ENCODE measurements at places on chromosomes 1 and 21. TPM values are rescaled to one million over a fixed set of nuclear protein-coding genes. Genes with fewer than 3 reads are reported as not detected.
A peak's percentile ranks its signal among the peaks of the same experiment; 100 is the strongest.

ELAPOR1 gene
- total RNA-seq, result 132 TPM

C1orf94 gene
- not detected for total RNA-seq

- no peak for DNase-seq
Observed at GRCh38 chr1:19505693-19506457, 20.5 kb upstream of the CAPZB start.

LRRC71 gene
- total RNA-seq, result not detected

DNA sequence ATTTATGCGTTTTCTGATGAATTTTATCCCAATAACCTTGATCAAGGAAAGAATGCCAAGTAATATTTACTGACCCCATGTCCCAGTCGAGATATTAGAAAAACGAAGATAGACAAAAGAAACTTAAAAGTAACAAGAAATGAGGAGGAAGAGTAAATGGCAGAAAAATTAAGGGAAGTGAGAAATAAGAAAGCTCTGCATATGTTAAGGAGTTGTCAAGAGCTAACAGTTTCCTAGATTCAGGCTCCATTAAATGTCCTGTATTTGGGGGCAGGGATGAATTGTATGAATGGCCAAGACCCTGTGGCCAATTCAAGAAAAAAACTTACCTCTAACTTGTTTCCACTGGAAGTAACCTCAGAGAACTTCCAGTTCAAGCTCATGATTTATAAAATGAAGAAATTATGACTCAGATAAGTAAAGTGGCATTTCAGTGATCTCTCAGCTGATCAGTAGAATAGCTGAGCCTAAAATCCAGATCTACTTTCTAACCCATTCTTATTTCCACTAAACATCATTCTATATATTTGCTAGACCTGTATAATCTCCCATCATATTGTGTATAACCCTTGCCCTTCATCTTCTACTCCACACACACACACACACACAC is 73.2 kb downstream of the ZC3H11B start:
- DNase-seq, result no peak

DNA sequence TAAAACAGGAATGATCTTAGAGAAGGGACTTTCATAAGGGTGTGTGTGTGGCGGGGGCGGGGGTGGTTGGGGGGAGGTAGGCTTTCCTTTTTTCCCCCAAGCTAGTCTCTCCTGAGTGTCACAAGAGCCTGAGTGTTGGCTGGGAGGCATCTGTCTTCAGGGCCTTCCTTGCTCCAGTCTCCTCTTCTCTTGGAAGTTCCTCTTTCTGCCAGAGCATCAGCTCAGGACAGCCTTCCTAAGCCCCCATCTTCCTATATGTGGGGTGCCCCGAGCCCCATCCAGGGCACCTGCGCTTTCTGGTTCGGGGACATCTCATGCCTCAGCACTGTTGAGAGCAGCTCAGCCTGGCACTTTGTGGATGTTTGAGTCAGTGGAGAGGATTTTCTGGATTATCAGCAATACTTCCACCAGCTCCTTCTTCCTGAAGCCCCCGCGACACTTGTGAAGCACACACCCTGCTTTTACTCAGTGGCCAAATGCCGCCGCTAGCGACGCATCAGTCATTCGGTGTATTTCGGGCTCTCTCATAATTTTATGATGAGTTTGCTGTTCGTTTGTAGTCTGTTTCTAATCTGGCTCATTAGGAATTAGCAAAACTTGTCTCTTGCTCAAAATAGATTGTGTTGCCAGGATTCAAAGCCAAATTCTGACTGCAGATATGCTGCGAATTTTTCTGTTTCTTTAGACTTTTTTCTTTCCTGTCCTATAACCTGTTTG is 61.7 kb downstream of the GALNT2 start:
- no peak for DNase-seq

GRCh38 chr1:36124404-36125128 is 456 bp downstream of the COL8A2 start:
- DNase-seq, result no peak

ADAR gene
- total RNA-seq, result 94.2 TPM

LCE1C gene
- total RNA-seq, result not detected

L1TD1 gene
- total RNA-seq, result not detected

GRCh38 chr1:109781806-109782205 is 18.1 kb upstream of the EPS8L3 start:
- DNase-seq, result no peak

GRCh38 chr1:238457610-238458009 is 566.9 kb upstream of the ZP4 start:
- DNase-seq, result no peak

GRCh38 chr1:23977187-23977853 is 2.8 kb downstream of the SRSF10 start:
- no peak for DNase-seq

DNA sequence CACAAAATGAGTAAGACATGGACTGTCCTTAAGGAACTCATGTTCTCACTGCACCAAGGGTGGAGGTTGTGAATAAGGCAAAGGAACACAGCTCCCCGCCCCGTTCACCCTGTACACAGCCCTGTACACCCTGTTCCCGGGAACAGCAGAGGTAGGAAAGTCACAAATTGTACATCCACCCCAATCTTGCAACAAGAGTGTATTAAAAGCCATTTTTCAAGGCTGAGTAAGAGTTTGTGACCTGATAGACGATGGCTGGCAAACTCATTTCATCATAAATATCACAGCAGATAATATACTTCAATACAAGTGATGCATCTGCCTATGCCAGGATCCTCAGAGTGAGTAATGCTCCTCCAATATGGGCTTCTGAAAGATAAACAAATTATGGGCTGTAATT is 52.5 kb upstream of the CAMK1G start:
- DNase-seq, result no peak

- no peak for DNase-seq
Observed at GRCh38 chr1:83034851-83035250, 964.1 kb downstream of the TTLL7 start.

ZNF695 gene
- total RNA-seq, result not detected

- peak; percentile 60 for DNase-seq
Observed at GRCh38 chr1:19640363-19641316, 3.5 kb upstream of the NBL1 start.

LAPTM5 gene
- 21.1 TPM for total RNA-seq

- DNase-seq, result no peak
Observed at GRCh38 chr21:42649122-42650032, 4.0 kb upstream of the PDE9A start.

OR2C3 gene
- total RNA-seq, result not detected

BEST4 gene
- total RNA-seq, result 0.31 TPM

ANGPTL3 gene
- 0.05 TPM for total RNA-seq

DNA sequence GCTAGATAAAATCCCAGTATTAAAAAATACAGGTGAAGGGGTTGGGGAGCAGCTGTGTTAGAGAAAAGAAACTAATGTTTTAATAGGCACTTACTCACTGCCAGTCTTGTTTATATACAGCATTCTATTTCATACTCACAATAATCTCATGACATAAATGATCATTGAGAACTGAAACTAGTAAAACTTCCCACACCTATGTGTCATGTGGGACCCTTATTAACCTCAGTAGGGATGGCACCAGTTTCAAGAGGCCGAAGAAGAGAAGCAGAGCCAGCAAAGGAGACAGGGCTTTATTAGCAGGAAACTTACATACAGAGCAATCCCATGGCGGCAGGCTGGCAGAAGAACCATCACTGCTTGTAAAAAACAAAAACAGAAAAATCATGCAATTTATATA is 48.8 kb upstream of the KCNH1 start:
- no peak for DNase-seq

FDPS gene
- total RNA-seq, result 53.7 TPM

GRCh38 chr21:29875036-29875716 is 64.6 kb downstream of the GRIK1 start:
- no peak for DNase-seq

DNA sequence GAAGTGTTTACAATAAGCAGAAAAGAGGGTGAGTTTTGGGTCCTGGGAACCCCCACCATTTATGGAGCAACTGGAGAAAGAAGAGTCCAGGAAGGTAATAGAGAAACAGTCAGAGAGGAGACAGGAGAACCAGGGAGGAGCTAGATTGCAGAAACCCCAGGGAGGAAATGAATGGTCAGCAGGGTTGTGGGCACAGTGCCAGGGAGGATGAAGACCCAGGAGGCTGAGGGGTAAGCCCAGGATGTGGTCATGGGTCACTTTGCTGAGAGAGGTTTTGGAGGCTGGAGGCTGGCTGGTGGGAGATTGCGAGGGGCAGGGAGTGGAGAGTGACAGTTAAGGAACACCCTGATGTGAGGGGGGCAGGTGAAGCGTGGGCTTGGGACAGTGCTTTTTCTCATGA is 169.9 kb upstream of the CSF3R start:
- DNase-seq, result no peak

CFHR3 gene
- total RNA-seq, result not detected

DNA sequence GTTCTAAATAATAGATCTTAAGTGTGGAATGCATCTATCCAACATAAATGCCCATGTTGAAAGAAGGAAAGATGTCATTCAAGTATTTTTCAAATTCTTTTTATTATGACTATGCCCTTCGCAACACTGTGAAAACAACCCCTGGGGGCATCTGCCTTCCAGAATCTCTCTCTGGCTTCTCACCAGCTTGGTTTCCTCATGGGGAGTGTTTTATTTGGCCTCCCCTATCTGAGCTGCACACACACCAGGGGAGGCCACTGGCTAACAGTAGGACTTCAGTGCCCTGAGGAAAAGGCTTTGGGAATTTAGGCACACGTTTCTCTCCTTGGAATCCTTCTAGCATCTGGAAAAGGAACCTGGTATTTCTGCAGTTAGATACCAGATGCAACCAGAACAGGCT is 130.6 kb downstream of the EDEM3 start:
- no peak for DNase-seq

DNA sequence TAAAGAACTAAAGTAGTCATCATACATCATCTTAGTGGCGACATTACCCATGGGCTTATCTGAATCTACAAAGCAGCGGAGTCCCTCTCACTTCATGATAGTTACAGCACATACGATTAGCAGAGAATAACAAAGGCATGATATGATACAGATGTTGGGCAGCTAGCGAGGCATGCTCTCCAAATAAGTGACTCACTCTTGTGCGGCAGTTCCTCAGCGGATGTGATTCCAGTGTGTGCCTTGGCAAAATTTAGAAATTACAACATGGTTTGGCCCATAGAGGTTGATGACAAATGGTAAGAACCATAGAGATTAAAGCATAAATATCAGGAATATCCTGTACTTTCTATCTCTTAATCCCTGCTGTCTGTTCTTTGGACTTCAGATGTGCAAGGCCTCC is 48.1 kb upstream of the PAXBP1 start:
- DNase-seq, result no peak

- no peak for DNase-seq
Observed at GRCh38 chr1:18149027-18149641, 41.5 kb downstream of the IGSF21 start.

NPHS2 gene
- total RNA-seq, result not detected

DNA sequence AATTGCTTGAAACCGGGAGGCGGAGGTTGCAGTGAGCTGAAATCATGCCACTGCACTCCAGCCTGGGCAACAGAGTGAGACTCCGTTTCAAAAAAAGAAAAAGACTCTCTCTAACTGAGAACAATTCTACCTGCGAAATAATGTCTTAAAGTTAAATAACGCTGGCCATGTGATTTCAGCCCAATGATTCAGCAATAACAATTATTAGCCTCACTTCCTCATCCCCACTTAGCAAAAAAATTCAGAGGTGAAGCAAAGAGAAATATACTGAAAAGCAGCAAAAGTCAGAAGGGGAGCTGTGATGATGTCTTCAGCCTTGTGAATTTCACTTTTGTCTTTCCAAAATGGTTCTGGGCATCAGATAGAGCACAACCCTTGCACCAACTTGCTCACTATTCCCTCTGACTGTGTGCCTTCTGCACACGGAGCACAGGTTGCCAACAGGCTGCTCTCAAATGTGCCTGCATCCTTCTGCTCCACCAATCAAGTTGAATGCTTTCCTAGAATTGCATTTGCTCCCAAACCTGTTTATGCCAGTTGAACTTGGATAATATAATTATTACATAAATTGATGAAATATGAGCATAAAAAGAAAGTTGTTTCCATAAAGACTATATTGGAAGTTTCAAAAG is 79.8 kb upstream of the IPO9 start:
- DNase-seq, result no peak

LRRN2 gene
- 0.24 TPM for total RNA-seq

- no peak for DNase-seq
Observed at GRCh38 chr1:76961181-76961819, 94.0 kb downstream of the ST6GALNAC5 start.

GRCh38 chr1:173669491-173669941 is at the start of gene ANKRD45:
TSS of gene ANKRD45 (minus strand) at chr1:173669851. CDS start at chr1:173659418, 10,433 bp downstream.
- DNase-seq, result peak; percentile 65

DNA sequence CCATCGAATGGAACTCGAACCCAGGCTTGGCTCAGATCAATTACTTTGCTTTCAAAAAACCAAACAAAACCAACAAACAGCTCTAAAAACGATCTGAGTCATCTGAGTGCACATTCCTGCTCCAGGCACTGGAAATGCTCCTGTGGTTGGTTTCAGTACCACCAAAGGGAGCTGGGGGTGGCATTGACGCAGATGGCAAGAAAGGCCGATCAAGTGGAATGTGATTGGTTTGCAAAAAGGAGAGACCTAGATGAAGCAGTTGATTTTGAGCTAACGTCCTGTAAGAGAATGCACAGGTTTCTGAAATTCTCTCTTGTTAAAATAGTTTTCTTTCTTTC is 39.5 kb downstream of the PIK3CD start:
- DNase-seq, result no peak

DNA sequence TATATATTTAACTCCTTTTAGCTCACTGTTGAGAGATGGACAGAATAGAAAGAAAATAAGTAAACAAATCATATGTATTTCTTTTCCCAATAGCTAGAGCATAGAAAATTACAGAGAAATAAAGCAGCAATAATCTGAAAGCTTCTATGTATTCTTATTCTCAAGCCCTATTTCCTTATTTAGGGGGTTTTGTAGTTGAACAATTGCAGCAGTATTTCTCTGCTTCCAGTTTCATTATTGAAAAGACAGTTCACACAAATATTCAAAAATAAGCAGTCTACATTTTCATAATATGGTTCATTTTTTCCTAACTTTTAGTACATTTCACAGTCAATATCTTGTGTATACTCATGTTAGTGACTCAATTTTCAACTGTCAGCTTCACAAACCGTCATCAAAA is 638.2 kb downstream of the MRPL39 start:
- DNase-seq, result no peak

GRCh38 chr1:25675729-25676476 is 59.3 kb downstream of the MAN1C1 start:
- no peak for DNase-seq

KRTAP11-1 gene
- total RNA-seq, result not detected

C1orf56 gene
- total RNA-seq, result 3.1 TPM

GRCh38 chr21:41442481-41443186 is 16.6 kb downstream of the MX1 start:
- DNase-seq, result no peak

DNA sequence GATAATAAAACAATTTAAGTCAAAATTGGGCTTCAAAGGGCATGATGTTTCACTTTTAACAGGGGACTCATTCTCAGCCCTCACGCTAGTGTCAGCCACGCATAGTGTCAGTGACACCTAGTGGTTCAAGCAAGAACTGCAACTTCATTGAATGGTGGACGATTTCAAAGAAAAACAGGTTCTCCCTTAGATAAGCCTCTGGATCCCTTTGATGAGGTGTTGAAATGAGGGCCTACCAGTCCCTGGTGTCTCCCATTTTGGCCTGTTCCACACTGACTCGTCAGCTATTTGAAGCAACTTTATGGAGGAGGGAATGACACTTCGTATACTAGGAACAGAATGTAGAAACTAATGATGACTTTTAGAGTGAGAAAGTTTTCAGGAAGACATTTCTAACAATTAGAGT is 56.2 kb downstream of the FCRL5 start:
- no peak for DNase-seq
